ENCODE measurements at places on chromosomes 5 and 9.

DNA sequence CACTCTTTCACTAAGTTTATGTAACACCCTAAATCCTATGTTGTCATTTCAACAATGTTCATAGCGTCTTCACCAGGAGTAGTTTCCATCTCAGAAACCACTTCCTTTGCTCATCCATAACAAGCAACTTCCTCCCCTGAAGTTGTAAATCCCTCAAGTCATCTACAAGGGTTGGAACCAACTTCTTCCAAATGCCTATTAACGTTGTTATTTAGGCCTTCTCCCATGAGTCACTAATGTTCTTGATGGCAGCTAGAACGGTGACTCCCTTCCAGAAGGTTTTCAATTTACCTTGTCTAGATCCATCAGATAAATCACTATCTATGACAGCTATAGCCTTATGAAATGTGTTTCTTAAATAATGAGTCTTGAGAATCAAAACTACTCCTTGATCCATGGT lies 73.3 kb upstream of the TARS1 start:
- no peak for DNase-seq

GRCh38 chr9:91206806-91207205 lies 154.9 kb downstream of the AUH start:
- no peak for DNase-seq

GRCh38 chr9:101650142-101650541 lies 55.4 kb upstream of the PPP3R2 start:
- no peak for DNase-seq

- DNase-seq, result no peak
Observed at GRCh38 chr5:131323378-131323777, 59.5 kb downstream of the CDC42SE2 start.

GRCh38 chr5:15320871-15321270 lies 179.1 kb upstream of the FBXL7 start:
- DNase-seq, result no peak

DNA sequence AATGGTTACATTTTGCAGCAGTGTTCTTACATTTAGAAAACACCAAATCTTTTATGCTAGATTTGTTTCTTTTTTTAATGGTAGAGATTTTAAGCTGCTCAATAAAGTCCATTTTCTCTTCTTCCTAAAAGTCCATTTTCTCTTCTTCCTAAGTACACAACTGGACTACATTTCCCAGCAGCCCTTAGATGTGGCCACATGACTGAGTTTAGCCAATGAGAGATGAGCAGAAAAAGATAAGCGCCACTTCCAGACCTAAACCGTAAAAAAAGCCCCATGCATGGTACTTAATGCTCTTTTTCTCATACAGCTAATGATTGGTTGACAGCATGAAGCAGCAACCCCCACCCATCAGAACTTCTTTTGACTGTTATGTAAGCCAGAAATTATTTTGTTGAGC lies 206.7 kb downstream of the FAM114A2 start:
- peak; percentile 13 for DNase-seq

DNA sequence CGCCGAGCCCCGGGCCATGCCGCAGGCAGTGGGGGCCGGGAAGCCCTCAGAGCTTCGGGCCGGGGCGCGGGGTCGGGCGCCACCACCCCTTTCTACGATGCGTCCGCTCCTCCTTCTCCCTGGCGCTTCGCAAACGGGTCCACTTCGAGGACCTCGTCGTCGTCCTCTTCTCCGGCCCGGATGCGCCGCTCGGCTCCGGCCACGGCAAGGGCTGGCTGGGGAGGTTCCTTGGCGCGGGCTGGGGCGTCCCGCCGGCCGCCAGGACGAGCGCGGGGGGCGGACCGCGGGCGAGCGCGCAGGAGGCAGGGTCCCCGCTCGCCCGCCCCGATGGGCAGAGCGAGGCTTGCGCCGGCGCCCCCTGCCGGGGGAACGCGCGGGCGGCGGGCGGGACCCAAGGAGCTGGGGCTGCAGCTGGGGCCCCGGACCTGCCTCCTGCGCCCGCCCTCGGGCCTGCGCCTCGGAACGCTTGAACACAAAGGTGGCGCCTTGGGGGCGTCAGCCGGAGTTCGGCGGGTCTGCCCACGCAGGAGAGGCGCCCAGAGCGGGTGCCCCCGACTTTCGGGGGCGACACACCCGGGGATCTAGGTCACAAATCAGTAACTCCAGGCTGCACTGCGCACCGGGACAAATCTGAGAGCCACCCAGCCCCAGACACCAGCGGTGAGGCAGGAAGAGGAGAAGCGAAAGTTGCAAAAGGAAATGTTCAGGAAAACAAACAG lies at the start of gene ROR2:
TSS of gene ROR2 (minus strand) at position 283 of the 719 bp plus-strand sequence.
- no peak for DNase-seq

DNA sequence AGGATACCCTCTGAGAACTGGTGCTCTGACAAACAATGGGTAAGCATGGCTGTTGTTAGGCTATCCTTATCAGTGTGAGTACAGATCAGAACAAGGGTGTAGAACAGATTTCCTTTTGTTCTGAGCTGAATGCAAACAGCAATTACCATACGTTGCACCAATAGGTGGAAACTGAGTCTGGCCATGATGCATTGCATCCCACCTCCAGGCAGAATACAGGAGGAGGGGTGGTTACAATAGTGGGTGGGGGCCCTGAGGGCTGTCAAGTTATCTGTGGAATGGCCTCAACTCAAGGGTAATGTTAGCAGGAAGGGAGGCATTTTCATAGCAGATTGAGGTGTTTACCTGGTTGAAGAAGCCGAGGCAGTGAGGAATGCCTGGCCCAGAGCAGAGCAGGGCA lies 54.3 kb upstream of the GLRX start:
- DNase-seq, result no peak

- no peak for DNase-seq
Observed at GRCh38 chr5:14177634-14178033, 34.5 kb downstream of the TRIO start.

DNA sequence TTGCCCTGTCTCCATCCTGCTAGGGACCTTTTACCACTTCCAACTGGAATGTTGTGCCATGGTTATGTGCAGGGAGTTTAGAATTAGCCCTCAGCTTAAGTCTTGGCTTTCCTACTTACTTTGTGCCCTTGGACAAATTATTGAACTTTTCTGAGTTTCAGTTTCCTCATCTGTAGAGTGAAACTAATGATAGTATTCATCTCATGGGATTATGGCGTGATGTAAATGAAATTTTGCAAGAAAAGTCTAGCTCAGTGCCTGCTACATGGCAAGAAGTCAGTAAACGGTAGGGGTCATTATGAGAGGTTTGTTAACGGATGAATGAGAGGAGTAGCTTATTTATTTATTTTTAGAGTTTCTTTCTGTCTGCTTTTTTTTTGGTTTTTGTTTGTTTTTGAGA lies 1.8 kb downstream of the MVB12B start:
- no peak for DNase-seq

GRCh38 chr5:31939151-31939550 lies 235.0 kb downstream of the GOLPH3 start:
- DNase-seq, result no peak

DNA sequence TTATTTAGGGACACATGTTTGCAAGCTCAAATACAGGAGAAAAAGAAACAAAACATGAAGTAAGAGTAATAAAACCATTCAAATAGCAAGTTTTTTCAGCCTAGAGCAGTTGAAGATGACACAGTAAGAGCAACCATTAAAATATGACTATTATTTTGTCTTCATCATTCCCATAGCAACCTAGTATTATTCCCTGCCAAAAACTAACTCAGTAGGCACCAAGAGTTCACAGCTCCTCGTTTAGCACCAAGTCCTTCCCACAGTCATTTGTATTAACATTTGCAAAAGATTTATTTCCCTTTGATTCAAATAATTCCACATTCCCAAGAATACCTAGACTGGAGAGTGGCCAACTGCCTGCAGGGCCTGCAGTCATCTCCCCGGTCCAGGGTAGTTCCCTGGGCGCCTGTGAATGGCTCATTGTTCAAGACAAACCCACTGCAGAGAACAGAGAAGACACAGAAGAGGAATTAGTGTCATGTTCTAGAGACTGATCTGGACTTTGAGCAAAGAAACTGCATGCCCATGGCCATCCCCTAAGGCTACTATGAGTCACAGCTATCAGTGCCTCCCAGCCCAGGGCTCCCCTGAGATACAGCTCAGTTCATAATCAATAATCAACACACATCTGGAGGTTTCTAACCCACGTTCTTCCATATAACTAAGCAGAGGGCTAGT lies 139.1 kb upstream of the MAP3K1 start:
- DNase-seq, result no peak

DNA sequence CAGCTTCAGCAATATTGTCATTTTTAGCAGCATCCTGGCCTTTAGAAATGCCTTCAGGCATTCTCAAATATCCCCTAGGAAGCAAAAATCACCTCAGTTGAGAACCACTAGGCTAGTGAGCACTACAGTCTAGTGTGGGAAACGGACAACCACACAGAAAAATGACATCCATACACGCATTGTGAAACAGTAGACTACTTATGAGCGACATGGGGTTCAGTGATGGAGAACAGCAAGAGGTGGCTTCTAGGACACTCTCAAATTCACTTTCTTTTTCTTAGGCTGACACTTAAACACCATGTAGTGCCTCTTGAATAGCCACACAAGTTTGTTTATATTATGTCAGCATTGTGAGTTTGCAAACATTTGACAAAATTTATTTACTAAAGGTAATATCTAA lies 203.0 kb downstream of the KDM4C start:
- DNase-seq, result no peak

- peak; percentile 63 for DNase-seq
Observed at GRCh38 chr9:117644133-117644931, 59.9 kb upstream of the TLR4 start.

GRCh38 chr5:146334074-146334533 lies 4.5 kb upstream of the POU4F3 start:
- DNase-seq, result no peak

- no peak for DNase-seq
Observed at GRCh38 chr9:117957267-117957666, 253.1 kb downstream of the TLR4 start.

DNA sequence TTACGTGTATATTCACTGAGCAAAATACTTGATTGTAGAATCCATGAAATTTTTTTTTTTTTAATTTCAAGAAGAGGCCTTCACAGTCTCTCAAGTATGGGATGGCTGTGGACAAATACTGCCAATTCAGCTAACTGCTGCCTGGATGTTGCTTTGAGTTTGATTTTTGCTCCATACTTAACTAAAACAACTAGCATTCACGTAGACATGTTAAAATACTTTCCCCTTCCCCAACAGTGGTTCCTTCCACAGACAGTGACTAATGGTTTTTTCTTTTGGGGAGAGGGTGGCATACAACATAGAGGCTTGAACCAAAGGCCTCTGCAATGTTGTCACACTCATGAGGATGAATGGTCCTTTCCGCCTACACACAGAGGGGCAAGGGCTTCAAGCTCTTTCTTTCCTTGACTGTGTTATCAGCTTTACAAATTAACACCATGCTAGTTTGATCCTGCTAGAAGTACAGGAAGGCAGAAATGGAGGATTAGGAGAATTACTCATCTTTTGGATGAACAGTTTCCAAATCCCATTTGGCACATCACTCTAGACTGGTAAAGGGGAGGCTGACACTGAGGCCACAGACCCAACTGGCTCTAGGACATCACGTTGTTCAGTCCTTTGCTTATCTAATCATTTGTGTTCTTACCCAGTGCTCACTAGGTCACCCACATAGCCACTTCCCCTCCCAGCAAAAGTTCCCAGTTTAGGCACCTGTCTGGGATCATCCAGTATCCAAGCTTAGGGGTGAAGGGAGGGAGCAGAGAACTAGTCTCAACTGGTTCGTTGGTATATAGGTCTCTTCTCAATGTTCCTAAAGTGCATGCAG lies 1.8 kb upstream of the LEAP2 start:
- DNase-seq, result no peak

DNA sequence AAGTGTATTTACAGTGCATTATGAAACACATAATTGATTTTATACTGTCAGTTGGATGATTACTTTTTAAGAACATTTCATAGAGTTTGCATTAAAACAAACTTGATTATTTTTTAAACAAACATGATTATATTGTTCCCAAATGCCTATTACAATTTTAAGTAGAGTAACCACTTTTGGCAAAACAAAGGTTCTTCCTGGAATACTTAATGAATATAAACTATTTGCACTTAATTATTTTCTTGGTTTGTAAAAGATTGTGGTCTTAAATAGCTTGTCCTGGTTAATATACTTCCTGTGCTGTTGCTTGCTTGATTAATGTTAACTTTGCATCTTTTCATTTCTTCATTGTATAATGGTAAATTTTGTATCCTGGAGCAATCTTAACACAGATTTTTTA lies 180.0 kb downstream of the CDH12 start:
- DNase-seq, result no peak

GRCh38 chr5:14482085-14482484 lies 99.5 kb upstream of the OTULINL start:
- DNase-seq, result no peak

- no peak for DNase-seq
Observed at GRCh38 chr5:134127988-134128647, 13.6 kb downstream of the TCF7 start.

DNA sequence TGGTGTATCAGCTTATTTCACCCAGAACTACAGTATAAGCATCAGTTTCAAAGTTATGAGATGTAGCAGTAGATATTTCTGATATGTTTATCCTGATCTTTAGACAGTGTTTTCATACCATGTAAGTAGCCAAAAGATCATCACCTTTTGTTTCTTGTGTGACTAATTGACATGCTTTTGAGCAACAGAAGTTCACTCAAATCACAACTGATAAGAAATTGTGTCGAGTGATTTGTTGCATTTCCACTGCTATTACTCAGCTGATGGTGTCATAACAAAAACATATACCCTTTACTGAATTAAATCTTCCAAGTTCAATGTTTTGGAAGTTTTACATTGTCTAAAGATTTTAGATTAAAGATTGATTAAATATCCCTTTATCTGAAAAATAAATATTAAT lies 324.5 kb downstream of the TUSC1 start:
- no peak for DNase-seq

DNA sequence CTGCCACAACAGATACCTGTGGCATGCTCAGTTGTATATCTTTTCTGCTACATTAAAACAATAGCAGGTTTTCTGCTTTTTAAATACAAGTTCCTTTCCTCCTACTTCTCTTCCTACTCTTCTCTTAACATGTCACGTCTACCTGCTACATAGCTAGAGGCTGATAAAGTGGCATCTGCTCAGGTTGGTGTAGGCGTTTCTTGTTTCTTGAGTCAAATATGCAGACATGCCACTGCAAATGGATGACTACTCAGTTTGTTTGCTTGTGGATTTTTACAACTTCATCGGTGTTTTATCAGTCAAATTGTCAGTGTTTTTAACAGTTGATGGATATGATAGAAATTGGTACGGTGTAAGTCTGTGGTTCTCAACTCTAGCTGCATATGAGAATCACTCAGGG lies 525.7 kb downstream of the TLE4 start:
- no peak for DNase-seq
